ENCODE measurements at places on chromosomes 13 and 19.

DNA sequence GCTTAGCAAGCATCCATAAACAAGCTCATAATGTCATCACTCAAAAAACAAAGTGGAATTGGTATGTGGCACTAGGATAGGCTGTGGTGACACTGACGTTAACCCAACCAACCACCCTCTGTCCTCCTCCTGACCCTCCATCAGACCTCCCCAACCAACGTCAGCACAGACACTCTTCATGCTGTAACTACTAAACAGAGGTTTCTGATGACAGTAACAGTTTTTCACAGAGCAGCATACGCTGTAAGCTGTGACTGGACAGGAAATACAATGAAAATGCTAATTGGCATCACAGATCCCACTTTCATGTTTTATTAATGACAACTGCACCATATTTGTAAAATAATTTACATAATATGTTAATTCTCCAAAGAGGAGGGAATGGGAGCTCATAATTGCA, 238.0 kb downstream of the IRS2 start:
- no peak for DNase-seq

DNA sequence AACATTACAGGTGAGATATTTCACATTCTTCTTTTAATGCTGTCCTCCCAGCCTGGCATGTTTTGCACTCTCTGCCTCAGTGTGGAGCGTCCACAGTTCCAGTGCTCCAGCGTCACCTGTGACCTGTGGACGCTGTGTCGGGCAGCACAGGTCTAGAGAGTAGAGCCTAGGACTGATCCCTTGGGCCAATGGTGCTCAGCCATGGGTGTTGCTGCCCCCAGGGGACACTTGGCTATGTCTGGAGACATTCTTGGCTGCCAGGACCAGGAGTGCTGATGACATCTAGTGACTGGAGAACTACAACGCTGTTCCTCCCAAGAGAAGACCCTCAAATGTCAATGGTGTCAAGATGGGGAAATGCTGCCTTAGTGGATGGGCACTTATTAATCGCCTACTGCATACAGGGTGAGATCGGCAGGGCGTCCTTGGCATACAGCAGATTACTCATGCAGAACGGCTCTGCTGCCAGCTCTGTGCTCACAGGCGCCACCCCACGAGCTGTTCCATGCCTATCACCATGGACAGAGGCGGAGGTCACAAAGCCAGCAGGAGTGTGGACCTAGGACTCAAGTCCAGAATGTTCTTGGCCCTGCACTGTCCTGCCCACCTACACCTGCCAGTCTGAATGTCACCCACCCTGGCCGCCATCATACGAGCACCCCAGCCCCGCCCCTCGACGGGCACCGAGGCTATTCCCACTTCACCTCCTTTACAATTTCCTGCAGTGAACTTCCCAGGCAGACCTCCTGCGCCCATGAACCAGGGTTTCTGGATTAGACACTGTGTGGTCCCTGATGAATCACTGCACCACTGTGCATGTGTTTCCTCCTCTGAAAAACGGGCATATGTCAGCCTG, 13.9 kb upstream of the MADCAM1 start:
- no peak for DNase-seq

- no peak for DNase-seq
Observed at GRCh38 chr19:46970815-46971214, 48.8 kb upstream of the NPAS1 start.

DNA sequence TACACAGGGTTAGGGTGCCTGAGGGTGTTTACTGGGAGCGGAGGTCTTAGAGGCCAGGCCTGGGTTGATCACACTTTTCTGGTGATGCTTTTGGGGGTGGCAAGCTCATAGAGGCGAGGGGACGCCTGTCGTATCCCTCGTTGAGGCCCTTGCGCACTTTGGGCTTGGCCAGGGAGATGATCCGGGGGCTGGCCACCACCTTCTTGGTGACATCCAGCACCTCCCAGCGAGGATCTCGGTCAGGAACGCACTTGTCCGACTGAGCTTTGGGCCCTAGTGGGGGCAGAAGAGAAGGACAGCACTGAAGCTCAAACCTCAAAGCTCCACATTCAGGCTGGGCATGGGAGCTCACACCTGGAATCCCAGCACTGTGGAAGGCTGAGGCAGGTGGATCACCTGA, 17.6 kb upstream of the MIER2 start:
- no peak for DNase-seq

- DNase-seq, result no peak
Observed at GRCh38 chr13:49436890-49437289, 7.0 kb downstream of the CAB39L start.

GRCh38 chr13:111506125-111506524, 185.7 kb downstream of the TEX29 start:
- DNase-seq, result no peak

DNA sequence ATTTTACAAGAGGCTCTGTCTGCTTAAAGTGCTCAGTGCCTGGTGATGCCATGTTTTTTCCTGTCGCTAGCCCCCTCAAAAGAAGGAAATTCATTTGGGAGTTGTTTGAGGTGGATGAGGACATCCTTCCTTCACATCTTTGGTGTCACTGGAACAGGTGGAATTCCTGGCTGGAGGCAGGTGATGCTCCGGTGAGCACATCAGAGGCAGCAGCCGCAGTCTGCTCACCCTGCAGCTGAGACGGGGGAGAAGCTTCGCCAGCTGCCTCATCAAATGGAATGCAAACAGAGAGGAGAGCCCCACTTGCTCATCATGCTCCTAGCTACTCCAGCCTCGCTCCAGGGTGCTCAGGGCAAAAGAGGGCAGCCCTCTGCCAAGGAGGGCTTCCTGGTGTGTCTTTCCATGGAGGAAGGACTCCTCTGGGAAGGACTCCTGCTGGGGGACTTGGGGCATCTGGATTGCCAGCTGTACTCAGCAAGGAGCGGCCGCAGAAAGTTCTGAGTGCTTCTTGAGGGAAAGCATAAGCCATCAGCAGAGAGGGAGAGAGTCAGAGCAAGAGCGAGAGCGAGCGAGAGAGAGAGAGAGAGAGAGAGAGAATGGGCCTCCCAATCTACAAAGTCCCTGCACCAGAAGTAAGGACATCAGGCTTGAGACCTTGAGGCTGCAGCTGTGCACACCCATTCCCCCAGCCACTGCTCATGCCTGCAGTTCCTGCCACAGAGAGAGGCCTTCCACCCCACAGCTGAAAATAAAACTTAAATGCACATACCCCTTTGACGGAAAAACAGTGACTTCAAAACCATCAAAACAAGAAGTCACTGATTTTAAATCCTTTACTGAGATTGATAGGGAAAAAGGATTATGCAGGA, 74.3 kb upstream of the UBL3 start:
- DNase-seq, result no peak

DNA sequence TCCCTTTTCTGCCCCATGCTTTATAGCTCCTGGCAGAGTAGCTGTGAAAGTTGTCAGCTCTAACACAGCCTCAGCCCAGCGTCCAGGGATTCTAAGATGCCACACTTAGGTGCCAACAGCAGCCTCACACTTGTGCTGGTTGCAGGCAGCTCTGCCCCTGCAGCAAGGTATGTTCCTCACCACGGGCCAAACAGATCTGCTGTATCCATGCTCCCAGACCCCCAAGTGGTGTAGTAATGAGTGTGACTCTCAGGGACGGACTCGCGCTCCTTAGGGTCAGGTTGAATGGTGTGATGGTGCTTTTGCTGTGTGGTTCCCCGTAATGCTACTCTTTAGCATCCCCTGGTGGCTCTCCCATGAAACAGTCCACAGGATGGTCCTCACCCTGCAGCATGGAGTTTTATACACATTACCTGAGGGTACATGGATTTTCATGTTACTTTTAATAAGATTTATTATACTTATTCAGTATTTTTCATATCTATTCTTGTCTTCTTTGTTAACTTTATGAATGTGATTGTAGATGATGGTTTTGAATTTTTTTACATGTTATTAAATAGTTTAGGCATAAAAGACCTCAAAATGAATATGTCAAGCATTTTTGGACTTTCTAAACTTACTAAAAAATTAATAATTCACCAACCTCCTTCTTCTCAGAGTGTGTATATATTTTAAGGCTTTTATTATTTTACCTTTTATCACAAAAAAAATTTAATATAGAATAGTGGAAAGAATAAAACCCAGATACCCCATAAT, 232.5 kb downstream of the SLC7A1 start:
- peak; percentile 34 for DNase-seq

DNA sequence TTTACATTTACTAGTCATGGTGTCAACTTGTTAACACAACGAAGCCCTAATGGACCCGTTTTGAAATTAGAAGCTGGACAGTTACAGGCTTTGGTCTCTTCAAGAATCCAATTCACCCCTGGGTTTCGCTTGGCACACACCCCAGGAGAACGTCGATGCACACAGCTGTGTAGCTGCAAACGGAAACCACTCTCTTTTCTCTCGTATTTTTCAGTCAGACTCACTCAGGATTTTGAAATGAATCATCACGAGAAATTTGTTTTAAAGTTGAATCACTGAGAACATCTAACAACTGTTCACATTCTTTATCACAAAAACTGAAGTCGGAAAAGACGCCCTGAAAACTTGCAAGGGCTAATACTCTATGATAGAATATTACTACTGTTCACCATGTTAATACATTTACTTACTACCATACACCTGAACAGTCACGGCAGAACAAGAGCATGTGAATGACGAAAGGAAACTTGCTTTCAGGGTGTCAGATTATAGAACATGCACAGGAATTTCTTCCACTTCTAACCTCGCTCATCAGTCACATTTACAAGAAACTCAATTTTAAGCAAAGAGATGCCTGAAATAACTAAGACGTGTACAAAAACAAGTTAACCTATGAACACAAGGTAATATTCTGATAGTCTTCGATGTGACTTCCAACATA, 4.7 kb downstream of the PNMA8A start:
- DNase-seq, result no peak

GRCh38 chr19:53898636-53899341, 10.3 kb upstream of the CACNG7 start:
- DNase-seq, result no peak

DNA sequence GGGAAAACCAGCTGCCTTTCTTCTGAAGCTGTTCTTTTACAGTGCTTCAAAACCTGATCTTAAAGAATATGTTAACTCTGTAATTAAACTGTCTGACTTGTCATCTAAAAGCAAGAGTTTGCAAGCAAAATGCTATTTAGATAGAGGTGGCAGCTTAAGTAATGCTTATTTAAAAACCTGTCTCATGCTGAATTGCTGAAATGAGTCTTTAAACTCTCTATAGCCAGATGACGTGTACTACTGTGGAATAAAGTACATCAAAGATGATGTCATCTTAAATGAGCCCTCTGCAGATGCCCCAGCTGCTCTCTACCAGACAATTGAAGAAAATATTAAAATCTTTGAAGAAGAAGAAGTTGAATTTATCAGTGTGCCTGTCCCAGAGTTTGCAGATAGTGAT, 22.9 kb downstream of the ITM2B start:
- no peak for DNase-seq

GRCh38 chr19:2079865-2080301, 16.2 kb downstream of the MOB3A start:
- no peak for DNase-seq

DNA sequence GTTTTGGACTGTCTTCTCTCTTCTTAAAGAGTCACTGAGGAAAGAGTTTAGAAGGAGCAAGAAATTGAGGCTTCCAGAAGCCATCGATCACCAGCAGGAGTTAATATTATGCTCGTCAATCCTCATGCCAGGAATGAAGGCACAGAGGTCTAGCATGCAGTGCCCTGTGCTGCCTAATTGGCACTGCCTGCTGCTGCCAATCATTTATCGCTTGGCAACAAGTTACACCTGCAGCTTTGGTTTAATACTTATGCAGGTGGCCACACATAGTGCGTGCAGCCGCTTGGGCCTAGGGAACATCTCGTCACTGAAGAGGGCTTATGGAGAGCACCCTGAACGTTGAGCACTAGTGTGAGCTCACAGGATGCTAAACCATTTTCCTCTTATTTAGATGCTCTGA, 2.7 kb upstream of the SOX1 start:
- no peak for DNase-seq

GRCh38 chr13:36412736-36413135, 19.6 kb upstream of the CCNA1 start:
- no peak for DNase-seq

- DNase-seq, result no peak
Observed at GRCh38 chr13:59728896-59729545, 434.7 kb downstream of the DIAPH3 start.

DNA sequence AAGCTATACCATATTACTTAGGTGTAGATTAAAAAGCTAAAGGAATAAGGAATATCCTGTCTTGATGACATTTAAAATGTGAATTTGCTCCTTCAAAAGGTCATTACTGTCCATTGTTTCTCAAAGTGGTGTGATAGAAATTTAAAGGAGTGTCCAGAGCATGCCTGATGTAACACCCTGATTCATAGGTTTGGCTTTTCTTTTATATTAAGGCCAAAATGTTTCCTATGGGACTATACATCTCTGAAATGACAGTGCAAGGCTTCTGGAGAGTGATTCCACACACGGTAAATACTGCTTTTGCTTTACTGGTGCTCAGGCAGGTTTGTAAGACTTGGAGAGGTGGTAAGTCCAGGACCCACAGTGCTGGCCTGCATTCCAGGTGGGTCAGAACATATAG, 289.9 kb downstream of the RFC3 start:
- DNase-seq, result no peak

DNA sequence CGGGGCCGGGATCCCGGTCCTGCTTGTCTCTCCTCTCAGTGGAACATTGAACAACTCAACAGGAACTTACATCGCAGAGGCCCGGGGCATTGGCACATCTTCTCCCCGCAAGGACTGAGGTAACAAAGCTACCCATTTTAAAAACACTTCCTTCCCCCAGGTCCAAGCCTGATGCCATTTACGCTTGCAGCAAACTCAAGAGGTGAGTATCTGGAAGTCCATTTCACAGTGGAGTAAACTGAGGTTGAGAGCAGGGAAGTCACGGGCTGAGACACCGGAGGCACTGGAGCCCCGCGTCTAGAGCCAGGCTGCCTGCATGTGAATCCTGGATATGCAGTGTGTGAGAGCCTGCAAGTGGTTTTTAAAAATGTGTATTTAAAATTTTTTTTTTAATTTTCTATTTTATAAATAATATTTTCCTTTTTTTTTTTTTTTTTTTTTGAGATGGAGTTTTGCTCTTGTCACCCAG, 492 bp upstream of the PGLYRP1 start:
- DNase-seq, result no peak

DNA sequence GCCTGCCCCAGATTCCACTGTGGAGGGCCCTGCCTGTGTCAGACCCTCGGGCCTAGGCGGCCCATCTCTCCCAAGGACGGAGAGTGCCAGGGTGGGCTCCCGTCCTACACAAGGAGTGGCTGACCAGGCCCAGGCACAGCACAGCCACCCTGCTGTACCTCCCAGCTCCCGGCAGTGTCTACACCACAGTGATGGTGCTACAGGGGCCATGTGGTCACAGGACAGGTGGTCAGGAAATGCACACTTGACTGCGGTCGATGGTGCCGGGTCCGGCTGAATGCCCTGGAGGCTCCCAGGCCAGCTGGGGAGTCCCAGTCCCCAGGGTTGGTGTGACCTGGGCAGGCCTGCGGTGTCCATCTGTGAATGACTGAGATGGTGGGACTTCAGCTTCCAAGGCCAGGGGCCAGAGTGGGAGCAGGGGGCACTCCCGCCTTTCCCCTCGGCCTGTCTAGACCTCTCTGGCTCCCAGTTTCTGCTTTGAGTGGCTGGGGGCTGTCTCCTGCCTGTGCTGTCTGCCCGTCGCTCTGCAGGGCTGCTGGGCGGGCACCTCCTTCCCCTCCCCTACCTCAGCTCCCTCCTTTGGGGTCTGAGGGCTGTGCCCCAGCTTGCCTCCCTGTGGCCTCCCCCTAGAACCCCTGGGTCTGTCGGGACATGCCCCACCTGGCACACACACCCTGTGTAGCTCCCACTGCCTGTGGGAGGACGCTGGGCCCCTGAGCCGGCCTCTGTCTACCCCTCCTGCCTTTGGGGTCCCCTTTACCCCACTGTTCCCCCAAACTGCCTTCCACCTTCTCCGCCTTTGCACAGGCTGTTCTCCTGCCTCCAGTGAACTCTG, 12.5 kb downstream of the DDA1 start:
- DNase-seq, result no peak

- no peak for DNase-seq
Observed at GRCh38 chr19:8573316-8573715, 3.9 kb downstream of the MYO1F start.

Measured in anterior cingulate cortex (tissue), 58 donors.